ENCODE measurements at places on chromosomes 4 and X.
A peak's percentile ranks its signal among the peaks of the same experiment; 100 is the strongest.

DNA sequence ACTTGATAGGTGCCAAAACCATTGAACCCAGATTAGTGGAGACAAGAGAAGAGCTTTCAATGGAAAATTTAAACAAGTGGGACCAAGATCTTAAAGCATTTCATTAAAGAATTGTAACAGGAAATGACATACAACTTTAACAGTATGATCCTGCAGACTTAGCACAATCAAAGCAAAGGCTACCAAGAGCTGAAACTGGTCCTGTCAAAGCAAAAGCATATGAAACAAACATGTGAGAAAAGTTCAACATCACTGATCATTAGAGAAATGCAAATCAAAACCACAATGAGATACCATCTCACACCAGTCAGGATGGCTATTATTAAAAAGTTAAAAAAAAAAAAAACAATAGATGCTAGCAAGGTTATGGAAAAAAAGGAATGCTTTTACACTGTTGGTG, 425.6 kb downstream of the IL1RAPL1 start:
- DNase-seq, result no peak

DNA sequence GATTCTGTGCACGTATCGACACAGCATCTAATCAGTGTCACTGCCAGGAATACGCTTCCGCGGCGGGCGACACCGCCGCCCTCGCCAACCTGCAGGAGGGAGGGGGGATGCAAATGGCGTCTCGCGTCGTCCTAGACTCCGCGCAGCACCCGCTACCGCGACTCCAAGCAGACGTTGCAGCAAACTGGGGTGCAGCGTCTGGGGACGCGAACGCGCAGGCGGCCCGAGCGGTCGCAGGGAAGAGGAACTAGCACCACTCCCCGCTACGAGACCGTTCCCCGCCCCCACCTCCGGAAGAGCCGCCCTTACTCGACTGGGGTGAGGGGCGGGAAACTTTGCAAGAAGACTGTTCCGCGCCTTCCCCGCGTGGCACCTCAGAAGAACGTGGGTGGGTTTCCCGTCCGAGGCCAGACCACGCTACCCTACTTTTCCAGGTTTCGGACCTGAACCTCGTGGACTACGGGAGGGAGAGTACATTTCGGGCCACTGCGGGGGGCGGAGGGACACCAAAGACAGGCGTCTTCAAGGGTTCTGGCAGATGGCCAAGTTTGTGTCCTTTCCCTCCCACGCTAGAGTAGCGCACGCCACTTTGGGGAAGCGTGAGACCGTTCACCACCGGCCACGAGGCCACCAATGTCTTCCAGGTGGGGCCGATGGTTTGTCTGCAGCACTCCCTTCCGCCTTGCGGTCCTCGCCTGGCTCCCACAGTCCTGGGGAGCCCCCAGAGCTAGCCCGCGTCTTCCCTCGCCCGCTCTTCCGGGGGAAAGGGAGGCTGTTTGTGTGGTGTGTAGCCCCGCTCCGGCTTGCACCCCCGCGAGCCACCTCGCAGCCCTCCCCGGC, 78.0 kb upstream of the BCOR start:
- DNase-seq, result peak; percentile 38

- DNase-seq, result peak; percentile 66
Measured at GRCh38 chr4:2436301-2436700, 17.5 kb downstream of the CFAP99 start.

- DNase-seq, result peak; percentile 47
Measured at GRCh38 chrX:9278475-9279233, 186.2 kb upstream of the TBL1X start.

DNA sequence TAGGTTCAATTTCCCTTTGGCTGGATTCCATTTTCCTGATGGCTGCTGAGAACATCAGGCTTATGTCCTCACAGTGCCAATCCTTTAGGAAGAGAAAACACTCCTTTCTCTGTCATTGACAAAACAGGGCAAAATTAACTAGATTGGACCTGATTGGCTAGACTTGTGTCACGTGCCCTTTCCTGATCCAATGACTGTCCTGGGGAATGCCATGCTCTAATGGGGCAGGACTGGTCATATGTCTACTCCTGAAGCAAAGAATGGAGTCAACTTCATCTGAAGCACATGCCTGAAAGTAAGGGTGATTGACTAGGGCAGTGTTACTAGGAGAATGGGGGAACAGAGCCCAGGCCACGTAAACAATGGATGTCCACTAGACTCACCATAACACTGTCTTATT, 220.4 kb downstream of the KDR start:
- DNase-seq, result no peak

- DNase-seq, result no peak
Measured at GRCh38 chr4:181676546-181676945, 566.7 kb upstream of the TENM3 start.

DNA sequence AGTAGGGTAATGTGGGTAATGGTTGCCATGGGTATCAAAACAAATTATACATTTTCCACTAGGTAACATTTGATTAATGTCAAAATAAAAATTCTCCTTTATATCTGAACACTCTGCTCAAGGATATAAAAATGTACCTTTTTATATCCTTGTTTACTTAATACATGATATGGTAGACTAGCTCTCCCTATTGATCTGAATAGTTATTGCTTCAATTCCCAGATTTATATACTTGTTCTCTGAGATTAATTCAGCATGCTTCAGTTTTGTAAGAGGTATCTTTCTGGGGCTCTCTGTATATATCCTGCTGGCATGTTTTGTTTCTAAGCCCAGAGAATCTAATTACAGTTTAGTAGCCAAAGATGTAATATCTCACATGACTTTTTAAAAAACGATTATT, 169.7 kb downstream of the NPNT start:
- DNase-seq, result no peak

DNA sequence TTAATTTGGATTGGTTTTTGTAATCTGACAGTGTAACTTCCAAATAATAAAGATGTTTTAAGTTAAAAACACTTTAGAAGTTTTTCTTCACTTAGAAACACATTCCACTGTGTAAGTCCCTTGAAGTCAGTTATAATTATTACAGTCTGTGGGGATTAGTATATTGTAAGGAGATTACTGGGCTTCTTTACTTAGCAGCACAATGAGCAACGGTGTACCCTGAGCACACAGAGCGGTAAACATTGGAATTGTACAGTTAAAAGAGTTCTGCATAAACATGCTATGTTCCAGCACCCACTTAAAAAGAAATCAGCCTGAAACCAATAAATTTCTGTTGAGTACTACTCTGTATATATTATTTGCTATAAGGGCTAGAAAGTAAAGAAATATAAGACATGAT, 44.3 kb downstream of the CCSER1 start:
- DNase-seq, result no peak

GRCh38 chr4:5755679-5756078, 44.7 kb downstream of the EVC start:
- no peak for DNase-seq

- no peak for DNase-seq
Measured at GRCh38 chr4:148152868-148153625, 289.2 kb downstream of the NR3C2 start.

DNA sequence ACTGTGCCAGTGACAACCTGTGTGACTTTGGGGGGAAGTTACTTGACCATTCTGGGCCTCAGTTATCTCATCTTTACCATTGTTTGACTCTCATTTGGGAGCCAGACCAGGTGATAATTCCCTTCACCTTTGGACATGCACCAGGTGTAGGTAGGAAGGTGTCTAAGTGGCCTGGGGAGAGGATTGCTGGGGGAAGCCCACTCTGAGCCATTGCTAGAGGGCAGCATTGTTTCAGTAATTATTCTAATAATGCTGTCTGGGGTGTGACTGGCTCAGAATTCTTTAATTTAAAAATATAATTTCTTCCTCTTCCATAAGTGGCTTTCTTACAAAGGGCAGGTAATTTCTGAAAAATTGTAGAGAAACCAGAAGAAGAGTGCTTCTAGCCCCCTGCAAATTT, 104.3 kb downstream of the RTL9 start:
- peak; percentile 17 for DNase-seq

DNA sequence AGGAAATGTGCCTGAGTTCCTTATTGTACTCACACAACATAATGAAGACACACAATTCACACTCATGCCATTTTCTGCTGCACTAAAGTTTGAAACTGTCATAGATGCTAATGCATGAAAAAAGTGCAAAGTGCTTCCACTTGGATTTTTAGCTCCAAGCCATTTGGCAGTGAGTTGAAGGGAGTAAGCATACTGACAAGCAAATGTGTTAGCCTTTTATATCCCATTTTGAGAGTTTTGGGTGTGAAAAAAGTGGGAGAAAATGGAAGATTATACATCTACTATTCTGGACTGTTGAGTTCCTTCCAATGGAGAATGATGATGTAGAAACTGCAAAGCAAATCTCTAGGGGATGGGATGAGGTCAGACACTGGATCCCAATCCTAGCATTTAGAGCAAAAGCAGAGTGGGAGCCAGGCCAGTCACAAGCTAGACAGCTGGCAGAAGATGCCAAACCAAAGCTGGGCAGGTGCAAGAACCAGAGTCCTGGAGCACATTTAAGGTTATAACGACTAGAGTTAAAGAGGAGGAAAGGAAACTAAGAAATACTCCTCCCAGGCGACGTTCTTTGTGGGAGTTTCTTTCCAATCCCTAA, 216.8 kb downstream of the FBXO8 start:
- DNase-seq, result no peak

DNA sequence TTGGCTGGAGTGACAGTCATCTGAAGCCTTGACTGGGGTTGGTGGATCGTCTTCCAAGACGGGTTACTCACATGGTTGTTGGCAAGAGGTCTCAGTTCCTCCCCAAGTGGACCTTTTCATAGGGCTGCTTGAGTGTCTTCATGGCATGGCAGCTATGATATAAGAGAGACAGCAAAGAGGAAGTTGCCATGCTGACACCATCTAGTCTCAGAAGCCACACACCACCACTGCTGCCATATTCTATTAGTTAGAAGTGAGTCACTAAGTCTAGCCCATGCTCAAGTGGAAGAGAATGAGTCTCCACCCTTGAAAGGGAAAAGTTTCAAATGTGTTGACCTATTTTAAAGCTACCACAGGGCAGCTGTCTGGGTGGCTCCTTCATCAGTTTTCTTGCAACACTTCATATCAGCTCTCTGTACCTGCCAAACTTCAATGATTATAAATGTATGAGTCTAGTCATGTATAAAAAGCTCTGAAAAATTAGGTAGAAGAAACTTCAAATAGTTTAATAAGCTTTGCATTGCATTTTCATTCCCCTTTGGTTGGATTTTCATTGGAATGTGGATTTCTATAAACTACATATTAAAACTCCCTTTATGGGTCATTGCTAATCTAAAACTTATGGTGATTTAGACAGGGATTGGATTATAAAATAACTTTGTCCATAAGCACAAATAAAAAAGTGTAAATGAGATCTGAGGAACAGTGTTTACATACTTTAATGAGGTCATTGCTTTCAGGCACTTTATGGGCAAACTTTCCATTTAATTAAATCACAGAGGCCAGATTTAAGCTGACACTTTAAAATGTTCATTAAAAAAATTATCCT, 68.0 kb upstream of the ATXN3L start:
- DNase-seq, result peak; percentile 15

- DNase-seq, result no peak
Measured at GRCh38 chr4:7738458-7739076, 201.1 kb downstream of the AFAP1 start.

DNA sequence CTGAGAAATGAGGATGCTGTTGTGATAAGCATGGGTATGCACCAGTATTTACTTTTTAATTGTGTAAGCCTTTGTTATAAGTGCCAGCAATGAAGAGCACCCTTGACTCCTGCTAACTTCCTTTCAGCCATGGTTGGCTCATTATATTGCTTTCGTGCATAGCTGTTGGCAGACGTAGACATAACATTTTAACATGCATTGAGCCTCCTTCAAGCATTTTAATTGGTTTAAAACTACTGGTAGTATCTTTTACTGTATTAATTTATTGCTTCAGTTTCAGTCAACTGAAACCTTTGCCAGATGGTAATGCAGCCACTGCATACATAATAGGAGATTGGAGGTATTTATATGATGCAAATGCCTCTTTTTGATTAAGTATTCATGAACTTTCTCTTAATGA, 1285.4 kb downstream of the PCDH18 start:
- DNase-seq, result no peak

- no peak for DNase-seq
Measured at GRCh38 chrX:125006704-125007103, 313.0 kb upstream of the TEX13C start.

- DNase-seq, result no peak
Measured at GRCh38 chrX:153924149-153924861, 1.8 kb downstream of the ARHGAP4 start.

GRCh38 chrX:132837126-132837525, 121.3 kb downstream of the HS6ST2 start:
- peak; percentile 17 for DNase-seq

- peak; percentile 47 for DNase-seq
Measured at GRCh38 chrX:29478336-29479069, 736.9 kb upstream of the MAGEB2 start.

DNA sequence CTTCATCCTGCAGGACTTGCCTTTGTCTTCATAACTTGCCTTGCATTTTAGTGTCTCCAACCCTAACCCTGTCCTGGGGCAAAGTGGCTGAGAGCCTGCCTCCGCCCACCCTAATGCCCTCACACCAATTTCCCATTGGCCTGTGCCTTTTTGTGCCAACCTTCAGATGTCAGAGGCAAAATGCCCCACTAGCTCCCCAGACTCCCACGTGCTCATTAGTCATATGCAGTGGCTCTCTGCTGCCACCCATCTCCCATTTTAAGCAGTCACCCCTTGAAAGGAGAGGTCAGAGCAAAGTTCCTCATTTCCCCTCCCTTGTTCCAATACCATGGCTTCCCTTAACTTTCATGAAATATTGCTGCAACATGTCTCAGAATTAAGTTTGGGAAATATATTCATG, 74.8 kb upstream of the PASD1 start:
- DNase-seq, result peak; percentile 7

DNA sequence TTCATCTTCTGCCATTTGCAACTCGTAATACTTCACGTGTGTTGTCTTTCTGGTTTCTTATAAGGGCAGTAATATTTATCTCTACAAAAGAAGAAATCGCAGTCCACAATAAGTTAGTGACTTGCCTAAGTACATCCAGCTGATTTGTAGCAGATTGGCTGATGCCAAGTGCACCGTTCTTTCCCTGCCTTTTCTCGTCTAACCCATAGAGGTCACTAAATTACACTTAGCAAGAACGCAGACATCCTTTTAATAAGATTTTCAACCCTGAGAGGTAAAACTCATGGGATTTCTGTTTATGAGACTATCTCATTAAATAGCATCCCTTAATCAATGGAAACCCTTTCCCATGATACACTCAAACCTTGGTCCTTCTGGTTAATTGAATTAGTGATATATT, 408.6 kb upstream of the ACTRT1 start:
- no peak for DNase-seq

GRCh38 chr4:151627491-151627890, 133.3 kb downstream of the GATB start:
- DNase-seq, result peak; percentile 22

GRCh38 chr4:153541456-153542096, 75.4 kb downstream of the TMEM131L start:
- peak; percentile 94 for DNase-seq

- DNase-seq, result no peak
Measured at GRCh38 chrX:2503591-2504500, 3.1 kb upstream of the DHRSX start.

DNA sequence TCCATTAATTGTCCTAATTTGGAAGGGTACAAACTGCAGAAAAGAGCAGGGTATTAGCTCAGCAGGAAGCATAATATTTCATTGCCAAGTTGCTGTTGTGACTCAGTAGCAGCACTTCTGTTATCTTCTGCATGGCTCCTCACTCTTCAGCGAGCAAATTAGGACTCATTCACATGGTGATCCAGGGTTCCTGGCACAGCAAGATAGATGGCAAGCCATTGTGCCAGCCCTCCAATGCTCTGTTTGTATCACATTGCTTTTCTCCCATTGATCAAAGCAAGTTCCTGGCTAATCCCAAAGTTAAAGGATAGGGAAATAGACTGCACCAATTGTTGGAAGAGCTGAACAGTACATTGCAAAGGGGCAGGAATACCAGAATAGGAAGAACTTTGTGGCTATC, 382.5 kb upstream of the ATOH1 start:
- no peak for DNase-seq

Measured in AG20443 (cell line).